Activated T-cell treated with anti-CD3 and anti-CD28 coated beads, Interleukin-2, amount 50 U/mL, for 72 hours (primary cell): ENCODE measurements at places on chromosomes 3 and 15.

DNA sequence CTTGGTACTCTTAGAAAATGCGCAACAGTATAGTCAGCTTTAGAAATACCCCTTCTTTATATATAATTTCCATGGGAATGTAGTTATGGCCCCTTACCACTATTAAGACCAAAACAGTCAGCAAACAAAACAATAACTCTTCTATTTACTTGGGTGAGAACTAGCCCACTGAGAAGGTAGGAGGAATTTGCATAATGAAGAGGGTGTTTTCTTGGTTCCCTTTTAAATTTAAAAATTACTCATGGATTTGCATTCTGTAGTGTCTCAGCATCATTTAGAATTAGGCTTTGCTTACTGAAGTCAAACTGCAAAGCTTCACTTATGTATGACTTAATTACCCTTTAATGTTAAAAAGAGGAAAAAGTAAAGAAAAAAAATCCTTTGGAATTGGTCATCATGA lies 350.8 kb downstream of the PTPRG start:
- no peak overlapping the region for H3K27ac ChIP-seq
- DNase-seq, result no peak
- no peak overlapping the region for H3K4me3 ChIP-seq
- H3K27me3 ChIP-seq, result peaks cover 12% of the 10 kb centered on the region

- no peaks in the 10 kb centered on the region for H3K27me3 ChIP-seq
- H3K4me3 ChIP-seq, result no peak overlapping the region
- no peaks in the 10 kb centered on the region for H3K4me1 ChIP-seq
- no peak overlapping the region for H3K27ac ChIP-seq
- no peak for DNase-seq
- H3K36me3 ChIP-seq, result no peaks in the 10 kb centered on the region
Observed at GRCh38 chr3:21292971-21293370, 458.0 kb downstream of the ZNF385D start.

GRCh38 chr3:12828751-12829150 lies 12.6 kb downstream of the RPL32 start:
- no peaks in the 10 kb centered on the region for H3K36me3 ChIP-seq
- no peak for DNase-seq
- no peak overlapping the region for H3K27ac ChIP-seq
- H3K27me3 ChIP-seq, result no peaks in the 10 kb centered on the region

DNA sequence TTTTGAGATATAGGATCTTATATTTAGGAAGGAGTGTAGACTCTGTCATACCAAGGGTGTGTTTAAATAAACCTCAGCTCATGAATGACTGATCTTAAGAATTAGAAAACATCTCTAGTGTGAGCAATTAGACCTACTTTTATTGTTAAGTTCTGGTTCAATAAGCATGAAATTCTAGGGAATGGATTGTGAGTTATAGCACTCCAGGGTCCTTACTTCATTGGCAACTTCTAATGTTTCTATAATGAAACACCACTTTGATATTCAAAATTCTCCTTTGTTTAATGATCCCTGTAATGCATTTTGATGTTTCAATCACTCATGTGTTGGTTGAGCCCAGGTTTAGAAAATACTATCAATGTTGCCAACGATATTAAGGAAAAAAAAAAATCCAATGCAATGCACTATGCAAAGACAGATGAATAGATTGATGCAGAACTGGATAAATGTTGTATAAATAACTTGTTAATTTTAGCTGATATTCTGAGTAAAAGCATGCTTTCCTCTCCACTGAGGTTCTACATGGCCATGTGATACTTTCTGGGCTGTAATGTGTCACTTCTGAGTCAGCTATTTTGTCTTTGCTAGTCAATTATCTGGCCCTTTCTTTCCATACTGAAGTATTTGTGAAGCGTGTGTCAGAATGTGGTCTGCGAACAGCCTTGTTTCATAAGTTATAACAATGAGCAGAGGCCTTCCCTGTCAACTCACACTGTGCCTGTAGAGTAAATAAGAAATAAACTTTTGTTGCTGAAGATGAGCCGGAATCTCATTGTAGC lies 1035.9 kb downstream of the PLOD2 start:
- no peak for DNase-seq
- H3K36me3 ChIP-seq, result no peaks in the 10 kb centered on the region
- H3K27me3 ChIP-seq, result no peaks in the 10 kb centered on the region
- no peak overlapping the region for H3K27ac ChIP-seq

- DNase-seq, result no peak
- H3K4me1 ChIP-seq, result no peaks in the 10 kb centered on the region
- H3K27me3 ChIP-seq, result no peaks in the 10 kb centered on the region
- no peak overlapping the region for H3K4me3 ChIP-seq
Observed at GRCh38 chr15:46231786-46232185, 597.0 kb downstream of the SQOR start.

GRCh38 chr15:96038131-96038530 lies 292.4 kb upstream of the NR2F2 start:
- H3K27me3 ChIP-seq, result peaks cover 88% of the 10 kb centered on the region
- H3K4me3 ChIP-seq, result no peak overlapping the region
- H3K27ac ChIP-seq, result no peak overlapping the region
- H3K4me1 ChIP-seq, result peaks cover 12% of the 10 kb centered on the region
- peaks cover 1% of the 10 kb centered on the region for H3K36me3 ChIP-seq

DNA sequence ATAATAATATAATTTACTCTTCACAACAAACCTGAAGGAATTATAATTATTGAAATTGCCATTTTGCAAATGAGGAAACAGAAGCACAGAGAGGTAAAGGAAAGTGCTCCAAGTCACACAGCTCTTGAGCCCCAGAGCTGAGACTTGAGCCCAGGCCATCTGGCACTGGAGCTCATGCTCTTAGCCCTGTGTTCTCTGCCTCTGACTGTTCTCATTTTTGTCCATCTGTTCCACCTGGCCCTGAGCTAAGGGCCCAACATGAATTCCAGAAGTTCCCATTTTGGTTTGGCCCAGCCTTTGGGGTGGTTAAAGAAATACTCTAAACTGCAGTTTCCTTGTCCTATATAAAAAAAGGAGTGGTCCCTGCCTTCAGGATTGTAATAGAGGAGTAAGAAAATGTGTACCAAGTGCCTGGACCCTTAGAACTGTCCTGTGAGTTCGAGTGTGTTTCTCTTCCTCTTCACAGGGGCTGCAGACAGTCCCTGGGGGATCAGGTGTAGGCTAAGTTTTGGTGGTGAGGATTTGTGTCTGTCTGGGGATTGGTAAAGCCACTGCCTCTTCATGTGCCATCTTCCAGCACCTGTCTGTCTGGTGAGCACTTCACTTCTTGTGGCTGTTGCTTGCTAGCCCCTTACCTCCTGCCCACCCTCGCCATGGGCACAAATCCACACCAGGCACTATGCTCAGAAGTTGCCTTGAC lies 91.8 kb downstream of the DNAJB8 start:
- H3K4me1 ChIP-seq, result peaks cover 15% of the 10 kb centered on the region
- H3K4me3 ChIP-seq, result no peak overlapping the region
- DNase-seq, result no peak
- H3K27me3 ChIP-seq, result no peaks in the 10 kb centered on the region

DNA sequence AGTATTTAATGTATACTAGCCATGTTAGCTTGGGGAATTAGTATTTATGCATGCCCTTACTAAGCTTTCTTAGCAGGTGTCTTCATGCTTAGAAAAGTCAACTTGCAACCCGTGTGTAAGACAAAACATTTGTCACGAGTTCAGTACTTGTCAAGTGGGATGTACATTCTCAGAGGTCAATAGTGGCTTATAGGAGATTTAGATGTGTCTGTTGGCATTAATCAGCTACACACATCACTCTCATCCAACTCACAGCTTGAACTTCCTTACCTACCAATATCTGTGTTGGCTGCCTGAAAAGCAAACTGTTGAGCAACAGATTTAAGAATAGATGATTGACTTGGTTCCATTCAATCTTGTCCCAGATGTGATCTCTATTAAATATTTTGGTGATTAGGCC lies 109.5 kb downstream of the ROBO2 start:
- H3K27me3 ChIP-seq, result no peaks in the 10 kb centered on the region
- DNase-seq, result no peak
- H3K27ac ChIP-seq, result no peak overlapping the region

- H3K27ac ChIP-seq, result no peak overlapping the region
- peaks cover 23% of the 10 kb centered on the region for H3K27me3 ChIP-seq
- no peaks in the 10 kb centered on the region for H3K36me3 ChIP-seq
- H3K4me3 ChIP-seq, result no peak overlapping the region
Observed at GRCh38 chr3:56477646-56478045, 9.4 kb upstream of the ERC2 start.

DNA sequence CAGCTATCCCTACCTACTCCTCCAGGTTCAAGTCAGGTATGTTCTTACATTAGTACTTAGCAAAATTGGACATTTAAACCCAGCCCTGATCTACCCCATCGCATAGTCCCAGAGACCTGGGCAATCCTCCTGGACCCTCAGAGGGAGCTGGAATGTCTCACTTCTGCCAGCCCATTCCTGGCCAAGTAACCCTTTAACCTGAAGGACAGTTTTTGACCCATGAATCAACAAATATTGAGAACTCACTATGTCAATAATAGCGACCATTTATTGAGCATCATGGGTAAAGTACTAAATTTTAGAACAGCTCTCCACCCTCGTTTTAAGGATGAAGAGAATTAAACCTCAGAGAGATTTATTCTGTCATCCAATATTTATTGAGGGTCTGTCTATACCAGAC lies 70.4 kb downstream of the RBPMS2 start:
- H3K36me3 ChIP-seq, result peaks cover 9% of the 10 kb centered on the region
- no peak for DNase-seq
- no peaks in the 10 kb centered on the region for H3K27me3 ChIP-seq
- H3K4me3 ChIP-seq, result no peak overlapping the region
- no peak overlapping the region for H3K27ac ChIP-seq
- peaks cover 34% of the 10 kb centered on the region for H3K4me1 ChIP-seq

- H3K27me3 ChIP-seq, result no peaks in the 10 kb centered on the region
- no peaks in the 10 kb centered on the region for H3K4me1 ChIP-seq
- no peak for DNase-seq
- H3K36me3 ChIP-seq, result no peaks in the 10 kb centered on the region
Observed at GRCh38 chr3:29478611-29479010, 197.7 kb downstream of the RBMS3 start.

DNA sequence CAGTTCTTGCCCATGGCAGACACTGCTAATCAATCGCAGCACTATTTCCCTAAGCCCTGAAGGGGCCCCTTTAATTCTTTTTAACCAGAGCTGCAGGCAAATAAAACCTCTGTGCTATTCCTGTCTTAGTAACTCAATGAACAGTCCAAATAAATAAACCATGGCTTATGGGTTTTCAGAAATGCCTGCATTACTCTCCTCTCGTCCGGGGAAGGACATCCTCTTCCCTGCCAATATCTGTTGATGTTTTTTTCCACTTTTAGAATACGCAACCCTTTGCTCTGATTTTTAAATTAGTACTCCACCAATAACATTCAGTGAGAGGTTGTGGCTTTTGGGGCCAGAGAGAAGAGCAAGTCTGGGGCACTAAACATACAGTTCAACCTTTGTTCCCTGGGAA lies 35.2 kb upstream of the PRICKLE2 start:
- no peak overlapping the region for H3K4me3 ChIP-seq
- H3K4me1 ChIP-seq, result no peaks in the 10 kb centered on the region
- no peak overlapping the region for H3K27ac ChIP-seq
- H3K27me3 ChIP-seq, result peaks cover 43% of the 10 kb centered on the region

DNA sequence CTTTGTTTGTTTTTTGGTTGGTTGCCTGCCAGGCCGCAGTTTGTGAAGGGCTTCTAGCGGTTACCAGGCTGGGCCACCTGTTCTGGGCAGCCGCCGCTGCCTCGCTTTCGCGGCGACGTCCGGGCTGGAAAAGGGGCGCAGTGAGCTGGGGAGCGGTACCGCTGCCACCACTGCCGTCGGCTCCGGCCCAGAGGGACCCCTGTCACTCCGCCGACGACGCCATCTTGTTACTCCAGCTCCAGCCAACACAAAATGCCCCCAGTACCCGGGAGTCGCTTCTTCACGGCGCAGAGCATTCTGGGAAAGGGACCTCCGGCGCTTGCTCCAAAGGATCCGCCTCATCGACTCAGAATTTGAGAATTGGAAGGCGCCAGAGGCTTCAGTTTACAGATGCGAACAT lies 238.8 kb downstream of the CDIN1 start:
- no peaks in the 10 kb centered on the region for H3K36me3 ChIP-seq
- no peak for DNase-seq
- no peak overlapping the region for H3K27ac ChIP-seq
- no peaks in the 10 kb centered on the region for H3K27me3 ChIP-seq

DNA sequence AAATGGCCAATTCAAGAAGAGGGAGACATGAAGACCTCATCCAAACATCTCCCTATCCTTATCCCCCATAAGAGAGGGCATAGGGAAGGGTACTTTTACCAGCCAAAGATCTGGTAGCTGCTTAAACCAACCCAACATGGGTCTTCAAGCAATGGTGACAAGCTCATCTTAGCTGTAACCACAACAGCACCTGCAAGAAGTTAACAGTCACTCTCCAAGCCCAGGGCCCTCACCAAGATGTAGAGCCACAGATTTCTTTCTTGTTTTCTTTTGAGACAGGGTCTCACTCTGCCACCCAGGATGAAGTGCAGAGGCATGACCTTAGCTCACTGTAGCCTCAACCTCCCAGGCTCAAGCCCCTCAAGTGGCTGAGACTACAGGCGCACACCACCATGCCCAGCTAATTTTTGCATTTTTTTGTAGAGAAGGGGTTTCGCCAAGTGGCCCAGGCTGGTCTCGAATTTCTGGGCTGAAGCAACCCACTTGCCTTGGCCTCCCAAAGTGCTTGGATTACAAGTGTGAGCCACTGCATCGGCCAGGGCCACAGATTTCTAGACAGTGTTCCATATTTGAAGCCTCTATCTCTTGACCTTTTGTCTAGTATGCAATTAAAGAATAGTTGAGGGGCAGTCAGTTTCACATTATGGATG lies 57.1 kb downstream of the DHX30 start:
- no peak for DNase-seq
- H3K27ac ChIP-seq, result peak overlapping the region; percentile 0
- no peak overlapping the region for H3K4me3 ChIP-seq
- no peaks in the 10 kb centered on the region for H3K27me3 ChIP-seq

- H3K4me3 ChIP-seq, result no peak overlapping the region
- DNase-seq, result no peak
- H3K27ac ChIP-seq, result no peak overlapping the region
Observed at GRCh38 chr3:100761951-100762350, 52.7 kb downstream of the TFG start.

DNA sequence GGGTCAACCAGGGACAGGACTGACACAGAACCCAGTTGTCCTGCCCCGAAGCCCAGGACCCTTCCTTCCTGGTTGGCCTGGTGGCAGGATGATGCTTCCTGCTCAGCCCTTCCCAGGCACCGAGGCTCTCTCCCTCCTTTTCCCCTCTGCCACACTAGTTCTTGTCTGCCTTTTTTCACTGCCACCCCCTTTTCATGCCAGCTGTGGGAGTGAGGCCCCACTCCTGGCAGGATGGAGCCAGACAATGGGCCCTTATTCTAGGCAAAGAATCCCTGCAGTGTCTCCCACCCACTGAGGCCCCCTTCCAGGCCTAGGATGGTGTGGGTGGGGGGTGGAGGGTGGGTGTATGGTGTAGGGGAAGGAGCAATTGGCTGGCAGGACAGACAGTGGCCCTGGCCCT lies 1.1 kb upstream of the SCAMP5 start:
- no peak for DNase-seq
- H3K36me3 ChIP-seq, result no peaks in the 10 kb centered on the region
- H3K27me3 ChIP-seq, result peaks cover 44% of the 10 kb centered on the region
- H3K4me1 ChIP-seq, result peaks cover 12% of the 10 kb centered on the region
- no peak overlapping the region for H3K27ac ChIP-seq
- H3K4me3 ChIP-seq, result no peak overlapping the region

GRCh38 chr3:149481056-149481455 lies 6.6 kb downstream of the TM4SF4 start:
- H3K27ac ChIP-seq, result no peak overlapping the region
- H3K4me3 ChIP-seq, result no peak overlapping the region
- no peak for DNase-seq
- H3K36me3 ChIP-seq, result no peaks in the 10 kb centered on the region
